ENCODE measurements at places on chromosomes 7 and 10.

DNA sequence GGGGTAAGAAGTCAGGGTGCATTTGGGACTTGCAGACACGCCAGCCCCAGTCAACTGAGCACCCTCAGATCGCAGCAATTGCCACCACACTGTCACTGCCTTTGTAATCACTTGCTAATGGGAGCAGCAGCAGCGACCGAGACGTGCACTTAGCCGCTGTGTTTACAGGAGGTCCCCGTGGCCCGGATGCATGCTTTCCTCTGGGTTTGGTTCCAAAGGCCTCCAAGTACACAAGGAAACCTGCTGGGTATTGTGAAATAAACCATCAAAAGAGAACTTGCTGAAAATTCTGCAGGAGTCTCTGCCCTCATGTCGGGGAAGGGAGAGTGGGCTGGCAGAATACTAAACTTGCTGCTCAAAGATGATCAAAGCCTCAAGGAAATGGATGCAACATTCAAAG is 341.7 kb downstream of the DNAJB6 start:
- DNase-seq: no peak

- no peak for DNase-seq
These were observed 348.8 kb downstream of the SDK1 start for GRCh38 chr7:3649678-3650440.

DNA sequence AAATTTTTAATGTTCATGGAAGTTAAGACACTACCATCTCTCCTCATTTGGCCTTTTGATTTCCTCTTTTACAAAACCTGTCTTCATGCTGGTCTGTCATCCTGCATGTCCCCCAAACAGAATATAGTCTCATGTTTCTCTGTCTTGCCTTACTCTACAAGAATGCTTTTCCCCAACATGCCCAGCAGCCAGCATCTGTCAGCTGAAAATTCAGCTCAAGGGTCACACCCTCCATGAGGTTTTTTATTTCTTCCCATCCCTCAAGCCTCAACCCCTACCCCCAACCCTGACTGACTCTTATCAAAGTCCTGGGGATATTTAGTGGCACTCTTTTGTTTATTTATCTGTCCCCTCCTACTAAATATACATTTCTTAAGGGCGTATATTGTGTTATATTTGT is 202.0 kb downstream of the ANK3 start:
- no peak for DNase-seq

DNA sequence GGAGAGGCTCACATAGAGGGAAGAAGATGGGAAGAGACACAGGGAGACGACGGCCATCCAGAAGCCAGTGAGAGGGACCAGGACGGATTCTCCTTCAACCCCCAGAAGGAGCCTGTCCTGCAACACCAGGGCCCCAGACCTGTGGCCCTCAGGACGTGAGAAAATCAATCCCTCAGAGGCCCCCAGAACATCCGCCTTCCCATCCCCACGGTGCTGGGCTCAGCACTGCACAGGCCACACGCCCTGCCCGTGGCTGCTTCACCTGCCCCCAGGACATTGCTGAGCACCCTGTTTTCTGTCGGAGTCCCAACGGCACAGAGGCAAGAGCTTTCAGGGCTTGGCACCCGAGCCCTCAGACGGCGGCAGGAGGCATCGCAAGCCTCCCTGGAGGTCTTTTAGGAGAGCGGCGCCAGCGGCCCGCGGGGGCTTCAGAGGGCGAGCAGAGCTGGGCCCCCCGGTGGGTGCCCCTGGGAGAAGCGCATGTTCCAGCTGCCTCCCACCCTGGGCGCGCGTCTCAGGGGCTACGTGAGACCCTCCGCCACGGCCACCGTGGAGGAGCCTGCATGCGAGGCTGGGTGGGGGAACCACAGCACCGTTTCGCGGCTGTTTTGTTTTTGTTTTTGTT is 42.8 kb downstream of the PDGFA start:
- no peak for DNase-seq

DNA sequence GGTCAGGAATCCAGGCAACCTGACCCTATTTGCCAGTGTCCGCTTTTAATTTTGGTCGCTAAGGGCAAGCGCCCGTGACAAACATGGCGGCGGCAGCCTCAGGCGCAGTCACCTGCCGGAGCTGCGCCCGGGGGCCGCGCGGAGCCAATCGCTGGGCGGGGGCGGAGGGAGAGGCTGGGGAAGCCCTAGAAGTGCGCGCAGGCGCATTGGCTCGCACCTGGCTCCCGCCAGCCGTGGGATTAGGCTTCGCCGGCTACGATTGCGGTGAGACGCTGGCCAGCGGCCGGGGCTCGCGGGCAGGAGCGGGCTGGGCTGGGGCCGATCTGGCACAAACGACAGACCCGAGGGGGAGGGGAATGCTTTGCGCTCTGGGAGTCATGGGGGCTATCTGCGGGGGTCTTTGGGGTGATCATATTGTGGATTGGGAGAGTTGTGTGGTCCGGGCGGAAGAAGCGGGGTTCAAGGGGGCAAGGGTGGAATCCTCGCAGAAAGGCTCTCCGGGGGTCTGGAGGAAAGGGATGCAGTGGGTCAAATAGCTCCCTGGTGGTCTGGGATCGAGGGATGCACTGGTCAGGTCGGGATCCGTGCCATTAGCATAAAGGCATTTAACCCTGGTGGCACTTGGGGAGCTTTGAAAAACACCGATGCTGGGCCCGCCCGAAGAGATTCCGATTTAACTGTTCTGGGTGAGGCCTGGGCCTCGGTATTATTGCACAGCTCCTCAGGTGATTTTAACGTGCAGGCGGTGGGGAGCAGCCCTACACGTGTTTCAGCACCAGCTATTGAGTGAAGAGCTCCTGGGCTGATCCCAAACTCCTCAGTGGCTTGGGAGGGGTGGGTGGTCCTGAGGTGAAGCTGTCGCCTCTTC is 10.1 kb upstream of the C10orf95 start:
- DNase-seq: peak; percentile 99

DNA sequence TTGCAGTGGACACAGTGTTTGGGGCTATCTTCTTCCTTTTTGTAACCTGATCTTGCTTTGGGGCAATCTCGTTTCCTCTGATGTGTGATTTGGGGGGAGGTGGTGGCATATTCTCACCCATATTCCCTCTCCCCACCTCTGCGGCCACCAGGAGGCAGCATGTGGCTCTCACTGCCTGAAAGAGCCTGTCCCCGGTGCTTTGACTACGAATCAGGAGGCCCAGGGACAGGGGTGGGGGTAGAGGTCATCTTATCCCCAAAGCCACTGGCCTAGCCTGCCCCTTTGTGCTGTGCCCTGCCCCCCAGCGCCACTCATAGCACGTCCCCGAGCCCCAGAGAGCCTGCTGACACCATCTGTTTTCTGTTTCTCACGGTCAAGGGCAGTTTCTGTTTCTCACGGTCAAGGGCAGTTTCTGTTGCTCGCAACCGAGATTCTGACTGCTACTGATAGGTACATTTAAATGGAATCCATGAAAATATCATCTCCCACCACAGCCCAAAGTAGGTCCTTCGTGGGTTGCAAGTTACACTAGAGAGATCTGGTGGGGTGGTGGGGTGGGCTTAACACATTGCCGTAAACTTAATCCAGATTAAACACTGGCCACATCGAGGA is 28.2 kb downstream of the PHYH start:
- DNase-seq: peak; percentile 58

DNA sequence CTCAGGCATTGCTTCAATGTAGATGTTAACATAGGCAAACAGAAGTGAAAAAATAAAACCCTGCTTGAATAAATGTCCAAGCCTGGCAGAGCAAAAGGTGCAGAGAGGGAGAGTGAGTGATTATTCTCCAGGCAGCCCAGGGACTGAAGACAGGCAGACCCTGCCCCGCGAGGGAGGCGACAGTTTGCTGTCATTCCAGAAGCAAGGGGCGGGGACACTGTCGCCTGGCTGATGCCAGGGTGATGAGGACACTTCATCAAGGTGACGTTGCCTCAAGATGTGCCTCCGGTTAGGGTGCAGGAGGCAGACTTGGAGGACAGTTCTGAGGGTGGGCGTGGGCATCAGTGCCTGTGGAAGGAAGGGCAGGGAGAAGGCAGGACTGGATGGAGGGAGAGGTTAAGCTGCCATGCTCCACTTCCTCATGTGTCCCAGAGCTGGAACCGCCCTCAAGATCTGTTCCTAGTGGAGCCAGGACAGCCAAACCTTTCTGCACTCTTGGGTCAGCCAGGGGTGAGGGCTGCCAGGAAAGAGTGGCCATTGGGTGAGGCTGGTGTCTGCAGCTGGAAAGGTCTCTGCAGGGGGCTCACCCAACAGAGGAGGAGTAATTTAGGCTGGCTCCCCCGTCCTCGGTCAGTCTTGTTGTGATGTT is 560.5 kb upstream of the MKI67 start:
- no peak for DNase-seq

- no peak for DNase-seq
These were observed 9.5 kb downstream of the RAB18 start for GRCh38 chr10:27513451-27514191.

DNA sequence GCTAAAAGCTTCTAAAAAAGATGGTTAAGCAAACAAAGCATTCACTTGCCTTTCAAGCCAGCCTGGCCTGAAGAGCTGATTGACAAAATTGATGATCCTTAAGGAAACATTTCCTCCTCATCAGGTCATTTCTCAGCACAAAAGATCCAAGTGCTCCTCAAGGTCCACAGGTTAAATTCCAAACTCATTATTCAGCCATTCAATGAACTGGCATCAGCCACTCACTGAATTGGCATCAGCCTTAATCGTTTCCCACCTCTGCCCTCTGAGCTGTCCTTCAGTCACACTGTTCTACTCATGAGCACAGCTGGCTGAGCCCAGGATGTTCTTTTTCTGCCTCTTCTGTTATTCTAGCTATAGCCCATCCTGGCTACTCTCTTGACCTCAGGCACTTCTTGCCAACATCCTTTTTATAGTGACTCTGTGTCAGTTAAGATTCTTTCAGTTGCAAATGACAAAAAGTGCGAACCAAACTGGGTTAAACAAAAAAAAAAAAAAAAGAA is 147.5 kb downstream of the RAB11FIP2 start:
- DNase-seq: no peak

DNA sequence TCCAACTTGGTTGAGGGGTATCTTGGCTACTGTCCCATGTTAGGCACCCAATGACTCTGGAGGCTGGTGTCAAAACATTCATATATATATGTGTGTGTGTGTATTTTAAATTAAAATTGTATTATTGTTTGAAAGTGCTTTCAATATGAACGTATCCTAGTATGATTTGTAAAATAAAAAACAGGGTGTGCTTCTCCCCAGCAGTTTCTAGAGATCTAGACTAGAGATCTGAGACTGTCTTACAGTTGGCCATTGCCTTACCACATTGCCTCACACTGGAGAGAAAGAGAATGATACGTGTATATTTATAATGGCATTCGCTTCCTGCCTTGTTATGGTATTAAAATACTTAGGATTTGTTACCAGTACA is 1.2 kb downstream of the BAG3 start:
- no peak for DNase-seq

GRCh38 chr7:138867744-138868143 is 69.7 kb upstream of the ATP6V0A4 start:
- no peak for DNase-seq

DNA sequence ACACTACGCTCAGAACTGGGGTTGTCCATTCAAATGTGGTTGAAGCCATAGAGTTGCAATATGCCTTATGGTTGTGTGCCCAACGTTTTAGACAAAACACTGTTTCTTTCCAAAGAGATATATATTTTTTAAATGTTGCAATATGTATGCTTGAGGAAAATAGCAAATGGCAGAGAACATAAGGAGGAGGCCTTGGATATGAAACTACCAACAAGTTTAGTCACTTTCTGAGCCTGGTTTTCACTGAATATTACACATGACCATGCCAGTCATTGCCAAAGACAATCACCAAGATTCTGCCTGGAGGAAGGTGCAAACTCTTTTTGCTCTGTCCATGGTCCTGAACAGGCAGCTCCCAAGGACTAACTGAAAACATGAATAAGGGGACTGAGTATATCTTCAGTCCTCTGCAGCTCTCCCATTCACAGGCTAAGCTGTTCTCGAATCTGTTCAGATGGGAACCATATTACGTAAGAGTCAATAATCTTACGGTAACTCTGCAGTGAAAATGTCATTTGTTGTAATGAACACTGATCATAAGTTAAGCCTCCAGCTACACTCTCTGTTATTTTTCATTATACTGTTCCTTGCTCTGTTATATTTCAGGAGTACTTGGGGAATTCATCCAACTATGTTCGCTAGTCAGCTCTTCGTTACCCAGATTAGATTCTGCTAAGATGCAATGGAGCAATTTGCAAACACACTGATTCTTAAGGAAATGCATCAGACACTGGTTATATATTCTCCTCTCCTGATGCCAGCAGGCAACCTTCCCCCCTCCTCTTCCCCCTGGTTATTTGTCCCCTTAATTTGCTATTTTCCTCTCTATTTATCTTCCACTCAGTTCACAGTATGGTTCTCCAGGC is 90.7 kb upstream of the C1QL3 start:
- no peak for DNase-seq

DNA sequence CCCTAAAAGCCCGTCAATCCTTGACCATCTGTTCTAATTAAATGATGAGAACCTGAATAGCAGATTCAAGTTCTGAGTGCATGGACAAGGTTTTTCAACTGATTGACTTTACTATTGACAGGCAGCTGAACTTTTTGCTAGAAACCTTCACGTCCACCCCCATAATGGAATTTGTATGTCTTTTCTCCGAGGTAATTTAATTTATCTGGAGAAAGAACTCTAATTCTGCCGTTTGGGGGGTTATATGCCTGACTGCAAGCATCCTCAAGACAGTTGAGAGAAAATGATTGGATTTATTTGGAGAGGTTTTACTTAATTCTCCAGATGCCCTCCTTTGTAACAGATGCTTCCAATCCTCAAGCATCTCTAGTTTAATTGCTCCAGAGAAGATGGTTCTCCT is 1053.4 kb upstream of the AUTS2 start:
- DNase-seq: no peak

DNA sequence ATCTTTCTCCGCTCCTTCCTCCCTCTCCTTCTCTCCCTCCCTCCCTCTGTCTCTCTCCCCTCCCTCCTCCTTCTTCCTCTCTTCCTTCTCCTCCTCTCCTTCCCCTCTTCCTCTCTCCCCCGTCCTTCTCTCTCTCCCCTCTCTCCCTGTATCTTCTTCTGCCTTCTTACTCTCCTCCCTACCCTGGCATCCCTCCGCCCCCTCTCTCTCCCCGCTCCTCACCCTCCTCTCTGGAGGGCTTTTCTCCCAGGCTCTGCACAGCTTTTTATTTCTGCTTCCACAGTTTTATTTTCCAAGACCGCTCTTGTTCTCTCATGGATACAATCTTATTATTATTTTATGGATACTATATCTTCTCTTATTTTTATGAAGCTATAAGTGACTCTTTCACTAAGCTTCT is 32.6 kb downstream of the AP5Z1 start:
- DNase-seq: no peak

DNA sequence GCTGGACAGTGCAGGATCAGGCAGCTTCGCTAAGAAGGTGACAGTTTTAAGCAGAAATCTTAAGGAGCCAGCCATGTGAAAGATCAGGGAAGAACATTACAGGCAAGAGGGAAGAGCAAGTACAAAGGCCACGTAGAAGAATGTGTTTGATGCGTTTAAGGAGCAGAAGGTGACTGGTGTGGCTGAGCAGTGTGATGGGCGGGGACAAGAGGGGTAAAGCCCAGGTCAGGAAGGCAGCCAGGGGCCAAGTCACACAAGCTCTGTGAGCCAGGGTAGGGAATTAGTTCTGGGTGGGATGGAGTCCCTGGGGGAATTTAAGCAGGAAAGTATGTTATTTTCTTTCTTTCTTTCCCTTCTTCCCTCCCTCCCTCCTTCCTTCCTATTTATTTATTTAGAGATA is 166.9 kb downstream of the SH3PXD2A start:
- DNase-seq: no peak

GRCh38 chr7:32458025-32458424 is 32.2 kb downstream of the LSM5 start:
- no peak for DNase-seq

GRCh38 chr10:69766161-69766910 is 35.4 kb upstream of the COL13A1 start:
- no peak for DNase-seq

- no peak for DNase-seq
These were observed 199.4 kb downstream of the USP6NL start for GRCh38 chr10:11411926-11412545.
